ENCODE measurements at places on chromosomes 1 and 21.

- peak; percentile 96 for DNase-seq
These were observed at the start of gene SH3BP5L for GRCh38 chr1:248825909-248826760. TSS of gene SH3BP5L (minus strand) at chr1:248825915. CDS start at chr1:248824935, 980 bp downstream.

- DNase-seq: no peak
These were observed 9.3 kb downstream of the SPRR2G start for GRCh38 chr1:153141377-153141776.

DNA sequence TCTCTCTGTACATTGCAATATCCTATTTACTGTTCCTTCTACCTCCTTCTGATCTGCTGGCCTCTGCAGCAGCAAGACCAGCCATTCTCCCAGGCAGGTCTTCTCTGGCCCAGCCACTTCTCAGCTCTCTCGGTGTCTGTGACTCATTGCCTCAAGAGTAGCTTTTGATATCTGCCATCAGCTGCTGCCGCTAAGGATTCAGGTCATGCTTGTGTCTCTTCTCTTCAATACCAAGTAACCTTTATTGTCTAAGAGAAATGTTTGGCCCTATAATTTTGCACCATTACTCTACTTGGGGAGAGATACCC is 101.8 kb downstream of the TMEM53 start:
- DNase-seq: no peak

- DNase-seq: no peak
These were observed 110.9 kb downstream of the TOMM20 start for GRCh38 chr1:235017719-235018118.

- DNase-seq: no peak
These were observed 238.0 kb downstream of the NTNG1 start for GRCh38 chr1:107378866-107379265.

GRCh38 chr1:4801192-4801924 is 146.9 kb downstream of the AJAP1 start:
- no peak for DNase-seq

- DNase-seq: no peak
These were observed 1.8 kb downstream of the TXNIP start for GRCh38 chr1:145994391-145995120.

DNA sequence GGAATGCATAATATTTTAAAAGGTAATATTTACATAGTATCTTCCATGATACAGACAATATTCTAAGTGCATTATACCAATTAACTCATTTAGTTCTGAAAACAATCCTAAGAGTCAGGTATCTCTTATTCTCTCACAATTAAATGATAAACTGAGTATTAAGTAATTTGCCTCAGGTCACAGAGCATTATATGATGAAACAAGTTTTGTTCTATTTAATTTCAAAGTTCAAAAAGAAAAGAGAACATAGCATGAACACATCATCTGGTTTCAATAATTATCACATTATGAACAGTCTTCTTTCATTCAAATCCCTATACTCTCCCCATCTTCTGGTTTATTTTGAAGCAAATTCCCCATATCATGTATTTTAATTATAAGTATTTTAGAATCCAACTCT is 927.5 kb downstream of the ADGRL2 start:
- DNase-seq: no peak

DNA sequence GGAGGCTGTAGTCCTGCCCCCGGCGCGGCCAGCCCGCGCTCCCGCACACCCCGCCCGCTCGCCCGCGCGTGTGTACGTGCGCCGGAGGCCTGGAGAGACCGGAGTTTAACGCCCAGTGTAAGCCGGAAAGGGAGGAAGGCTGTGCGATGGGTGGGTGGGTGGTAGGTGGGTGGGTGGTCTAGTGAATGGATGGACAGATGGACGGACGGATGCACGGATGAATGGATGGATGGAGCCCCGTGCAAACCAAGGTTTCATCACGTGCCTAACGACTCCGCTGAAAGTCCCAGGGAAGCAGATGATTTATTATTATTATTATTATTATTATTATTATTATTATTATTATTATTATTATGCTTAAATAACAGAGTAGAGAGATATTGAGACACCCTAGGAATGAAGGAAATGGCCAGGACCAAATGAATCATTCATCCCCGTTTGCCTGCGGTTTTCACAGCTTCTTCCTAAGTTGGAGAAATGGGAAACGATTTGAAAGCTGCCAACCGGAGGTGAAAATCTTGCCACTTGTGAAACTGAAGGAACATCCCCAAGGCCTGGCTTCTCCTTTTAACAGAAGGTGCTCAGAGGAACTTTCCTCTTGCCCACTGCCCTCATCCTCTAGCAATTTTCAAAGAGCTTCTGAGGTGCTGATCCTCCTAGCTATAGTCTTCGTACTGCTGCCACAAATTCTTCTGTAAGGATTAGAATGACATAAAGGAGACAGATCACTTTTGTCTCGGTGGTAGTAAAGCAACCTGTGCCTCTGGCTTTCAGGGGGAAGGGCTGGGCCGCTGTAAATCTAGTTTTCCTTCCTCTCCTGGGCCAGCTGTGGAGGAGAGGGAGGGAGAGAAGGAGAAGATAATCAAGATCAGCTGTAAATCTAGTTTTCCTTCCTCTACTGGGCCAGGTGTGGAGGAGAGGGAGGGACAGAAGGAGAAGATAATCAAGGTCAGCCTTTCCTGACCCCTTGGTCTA is 648 bp upstream of the RGS7 start:
- peak; percentile 22 for DNase-seq

DNA sequence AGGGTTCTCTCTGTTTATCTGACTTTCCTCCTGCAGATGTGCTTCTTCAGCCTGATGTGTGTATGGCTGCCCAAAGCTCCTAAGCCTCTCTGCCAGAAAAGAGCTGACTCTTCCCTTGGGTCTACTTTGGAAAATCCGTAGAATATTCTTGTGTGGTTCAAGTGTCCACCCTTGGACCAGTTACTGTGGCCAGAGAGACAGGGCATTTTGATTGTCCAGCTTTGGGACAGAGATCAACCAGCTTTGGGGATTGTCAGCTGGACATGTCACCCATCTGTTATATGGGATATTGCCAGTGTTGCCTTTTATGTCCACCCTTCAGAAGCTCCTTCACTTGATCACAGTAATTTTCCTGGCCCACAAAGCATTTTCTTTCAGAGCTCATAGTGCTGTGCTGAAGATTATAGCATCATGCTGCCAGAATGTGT is 126.2 kb upstream of the L1TD1 start:
- no peak for DNase-seq

DNA sequence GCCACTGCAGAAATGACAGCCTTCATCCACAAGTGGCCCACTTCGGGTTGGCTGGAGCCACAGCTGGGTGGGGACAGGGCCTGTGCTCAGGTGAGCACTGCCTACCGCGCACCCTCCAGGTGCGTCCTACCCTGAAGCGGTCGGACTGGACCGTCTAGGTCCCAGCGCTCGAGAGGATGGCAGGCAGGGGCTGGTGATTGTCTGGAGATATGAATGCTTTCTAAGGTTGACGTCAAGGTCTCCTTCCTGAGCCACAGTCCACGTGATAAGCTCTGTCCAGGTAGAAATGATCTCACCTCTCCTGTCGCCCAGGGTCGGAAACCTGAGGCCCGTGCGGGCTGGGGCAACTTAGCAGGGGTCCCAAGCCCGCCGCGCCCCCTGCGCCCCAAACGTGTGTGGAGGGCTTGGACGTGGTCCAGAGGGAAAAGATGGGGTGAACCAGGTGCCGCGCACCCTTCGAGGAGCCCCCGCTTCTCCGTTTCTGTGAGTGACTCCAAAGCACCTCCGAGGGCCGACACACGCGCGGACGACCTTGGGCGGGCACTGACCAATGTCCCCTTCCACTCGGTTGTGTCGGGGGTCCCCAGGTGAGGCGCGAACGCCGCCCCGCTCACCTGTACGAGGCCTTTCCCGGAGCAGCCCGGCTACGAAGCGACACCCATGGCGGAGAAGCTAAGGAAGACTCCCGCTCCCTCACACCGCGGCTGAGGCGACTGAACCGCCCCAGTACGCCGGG is 853 bp upstream of the DOP1B start:
- no peak for DNase-seq

- DNase-seq: no peak
These were observed 14.2 kb upstream of the NEGR1 start for GRCh38 chr1:72296501-72296900.

- no peak for DNase-seq
These were observed 250.4 kb downstream of the PTBP2 start for GRCh38 chr1:96971849-96972602.

- DNase-seq: peak; percentile 93
These were observed at the start of gene KIRREL1 for GRCh38 chr1:157993147-157993917. TSS of gene KIRREL1 (plus strand) at chr1:157993645. CDS start at chr1:157993677, 32 bp downstream.

- no peak for DNase-seq
These were observed 78.0 kb downstream of the MPZL1 start for GRCh38 chr1:167799747-167800146.

DNA sequence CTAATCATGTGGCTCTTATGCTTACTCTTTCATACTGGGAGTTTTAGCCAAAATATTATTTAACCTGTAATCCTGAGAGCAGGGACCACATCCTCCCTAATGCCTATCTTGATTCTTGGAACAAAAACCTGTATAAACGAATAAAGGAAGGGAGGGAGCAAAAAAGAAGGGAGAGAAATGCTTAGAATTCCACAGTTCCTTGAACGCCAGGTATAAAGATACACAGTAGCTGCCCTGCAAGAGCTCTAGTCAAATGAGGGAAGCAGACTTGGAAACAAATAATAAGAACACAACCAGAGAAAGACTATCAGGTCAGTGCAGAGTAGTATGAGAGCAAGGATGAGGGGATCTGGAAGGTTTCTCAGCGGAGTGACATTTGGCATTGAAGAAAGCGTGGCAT is 116.3 kb downstream of the SLC30A10 start:
- DNase-seq: no peak

- DNase-seq: no peak
These were observed 16.8 kb downstream of the PLA2G5 start for GRCh38 chr1:20086800-20087199.

Data from H7 (cell line).